Cortex of kidney (tissue), 1 donor: ENCODE measurements at places on chromosomes 11 and 22.

GRCh38 chr22:33971561-33971961, 51.3 kb upstream of the LARGE1 start:
- no peak for DNase-seq

DNA sequence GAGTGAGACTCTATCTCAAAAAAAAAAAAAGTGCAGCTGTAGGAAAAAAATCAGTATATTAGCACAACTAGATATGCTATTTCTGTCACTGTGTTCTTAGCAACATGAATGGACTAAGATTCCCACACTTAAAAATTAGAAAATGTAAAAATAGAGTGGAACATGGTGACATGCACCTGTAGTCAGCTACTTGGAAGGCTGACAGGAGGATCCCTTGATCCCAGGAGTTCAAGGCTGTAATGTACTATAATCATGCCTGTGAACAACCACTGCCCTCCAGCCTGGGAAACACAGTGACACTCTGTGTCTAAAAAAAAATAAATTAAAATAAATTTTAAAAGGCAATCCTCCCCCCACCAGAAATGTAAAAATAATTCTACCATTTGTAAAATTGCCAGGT, 29.8 kb downstream of the PICALM start:
- no peak for DNase-seq

GRCh38 chr11:10488934-10489691, 34.0 kb downstream of the AMPD3 start:
- no peak for DNase-seq

- DNase-seq, result no peak
These were observed 34.4 kb upstream of the SUSD2 start for GRCh38 chr22:24146791-24147353.

GRCh38 chr11:7016011-7016410, 4.1 kb downstream of the ZNF214 start:
- DNase-seq, result no peak

DNA sequence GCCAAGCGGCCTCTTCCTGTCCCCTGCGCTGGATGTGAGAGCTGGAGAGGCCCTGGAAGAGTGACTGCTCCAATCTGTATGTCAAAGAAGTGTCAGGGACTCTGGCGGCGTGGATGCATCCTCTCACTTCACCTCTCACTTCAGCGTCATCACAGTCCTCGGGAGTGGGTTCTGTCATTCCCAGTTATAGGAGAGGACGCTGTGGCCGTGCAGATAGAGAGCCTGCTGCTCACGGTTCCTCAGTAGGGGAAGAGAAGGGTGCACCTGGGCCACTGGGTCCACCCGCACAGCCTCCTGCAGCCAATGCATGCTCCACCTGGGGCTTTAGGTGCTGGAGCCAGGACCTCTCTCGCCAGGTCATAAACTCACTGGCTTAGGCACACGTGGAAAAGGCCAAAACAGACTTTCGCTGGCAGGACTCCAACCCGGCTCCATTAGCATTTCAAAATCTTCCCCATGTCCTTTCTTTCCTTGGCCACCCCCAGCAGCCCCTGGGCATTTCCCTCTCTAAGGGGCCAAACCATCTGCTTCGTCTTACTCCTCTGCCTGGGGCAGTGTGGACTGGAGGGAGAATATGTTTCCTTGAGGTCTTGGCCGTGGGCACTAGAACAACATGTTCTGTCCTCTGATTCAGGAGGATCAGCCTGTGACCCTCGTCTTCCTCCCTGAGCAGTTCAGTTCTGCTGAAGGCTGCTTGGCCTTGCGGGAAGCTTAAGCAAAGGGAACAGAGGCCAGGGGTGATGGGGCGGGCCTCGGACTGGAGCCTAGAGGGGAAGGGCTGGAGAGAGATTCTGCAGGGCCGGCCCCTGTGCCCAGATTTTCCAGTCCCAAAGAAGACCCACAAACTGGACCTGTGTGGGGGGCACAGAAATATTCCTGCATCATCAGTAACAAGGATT, 57.8 kb downstream of the ST14 start:
- no peak for DNase-seq

- DNase-seq, result no peak
These were observed 284.7 kb upstream of the ANO5 start for GRCh38 chr11:21908211-21908610.
